Aorta (tissue), 5 donors: ENCODE measurements at places on chromosomes 7 and 10. TPM values are rescaled to one million over a fixed set of nuclear protein-coding genes. Genes with fewer than 3 reads are reported as not detected.

GRCh38 chr7:115329006-115329405 is 407.1 kb downstream of the MDFIC start:
- H3K27ac ChIP-seq: no peak overlapping the region
- H3K4me1 ChIP-seq: no peaks in the 10 kb centered on the region
- H3K4me3 ChIP-seq: no peak overlapping the region
- H3K36me3 ChIP-seq: no peaks in the 10 kb centered on the region
- DNase-seq: no peak
- H3K27me3 ChIP-seq: no peaks in the 10 kb centered on the region

GRCh38 chr7:136640977-136641376 is 227.5 kb upstream of the CHRM2 start:
- no peaks in the 10 kb centered on the region for H3K4me1 ChIP-seq
- H3K4me3 ChIP-seq: no peak overlapping the region
- no peaks in the 10 kb centered on the region for H3K36me3 ChIP-seq
- H3K27ac ChIP-seq: no peak overlapping the region
- no peaks in the 10 kb centered on the region for H3K27me3 ChIP-seq

DNA sequence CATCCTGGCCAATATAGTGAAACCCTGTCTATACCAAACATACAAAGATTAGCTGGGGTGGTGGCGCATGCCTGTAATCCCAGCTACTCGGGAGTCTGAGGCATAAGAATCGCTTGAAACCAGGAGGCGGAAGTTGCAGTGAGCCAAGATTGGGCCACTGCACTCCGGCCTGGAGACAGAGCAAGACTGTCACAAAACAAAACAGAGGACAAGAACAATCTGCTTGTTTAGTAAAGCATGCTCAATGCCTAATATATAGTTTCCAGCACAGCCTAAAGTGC is 1.8 kb upstream of the SEC24C start:
- H3K27ac ChIP-seq: no peak overlapping the region
- H3K36me3 ChIP-seq: no peaks in the 10 kb centered on the region
- H3K27me3 ChIP-seq: no peaks in the 10 kb centered on the region
- peaks cover 11% of the 10 kb centered on the region for H3K4me1 ChIP-seq

DNA sequence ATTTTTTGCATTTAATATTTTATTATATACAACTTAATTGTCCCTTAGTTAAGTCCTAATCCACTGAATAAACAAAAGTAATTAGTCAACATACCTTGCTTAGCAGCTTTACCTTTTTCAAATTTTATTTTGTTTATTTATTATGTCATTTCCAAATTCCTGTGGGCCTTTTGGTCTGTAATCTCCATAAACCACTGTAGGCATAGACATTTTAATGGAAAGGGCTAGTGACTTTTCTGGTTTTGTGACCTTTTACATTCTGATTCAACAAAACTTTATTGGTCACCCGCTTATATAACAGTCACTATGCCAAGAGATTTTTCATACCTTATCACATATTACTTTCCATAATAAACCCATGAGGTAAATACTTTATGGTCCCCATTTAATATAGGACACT is 181.3 kb upstream of the PRPS1L1 start:
- no peaks in the 10 kb centered on the region for H3K36me3 ChIP-seq
- no peaks in the 10 kb centered on the region for H3K4me1 ChIP-seq
- no peaks in the 10 kb centered on the region for H3K27me3 ChIP-seq
- H3K27ac ChIP-seq: no peak overlapping the region
- no peak overlapping the region for H3K4me3 ChIP-seq
- DNase-seq: no peak

DNA sequence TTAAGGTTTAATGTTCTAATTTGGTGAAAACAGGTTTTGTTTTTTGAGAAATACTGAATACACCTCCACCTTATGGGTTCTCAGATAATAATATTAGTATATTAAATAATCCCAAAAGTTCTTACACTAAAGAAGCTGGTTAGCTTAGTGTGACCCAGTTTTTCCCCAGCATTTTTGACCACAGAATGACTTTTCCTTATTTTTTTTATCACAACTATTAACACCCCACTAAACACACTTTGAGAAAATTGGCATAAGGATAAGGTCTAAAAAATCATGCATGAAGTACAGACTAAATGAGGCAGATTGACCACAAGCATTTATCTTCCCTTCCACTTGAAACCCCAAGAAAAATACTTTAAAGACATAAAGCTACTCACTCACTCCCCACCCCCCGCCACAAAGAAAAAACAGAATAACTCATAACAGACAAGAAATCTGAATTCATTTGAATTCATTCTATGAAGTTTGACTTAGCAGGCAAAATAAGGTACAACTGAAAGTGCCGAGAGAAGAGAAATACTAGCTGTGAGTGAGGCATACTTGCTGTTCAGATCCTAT is 49.7 kb upstream of the WNT16 start:
- H3K27me3 ChIP-seq: no peaks in the 10 kb centered on the region
- no peak for DNase-seq
- no peak overlapping the region for H3K27ac ChIP-seq
- H3K4me1 ChIP-seq: peaks cover 2% of the 10 kb centered on the region

DNA sequence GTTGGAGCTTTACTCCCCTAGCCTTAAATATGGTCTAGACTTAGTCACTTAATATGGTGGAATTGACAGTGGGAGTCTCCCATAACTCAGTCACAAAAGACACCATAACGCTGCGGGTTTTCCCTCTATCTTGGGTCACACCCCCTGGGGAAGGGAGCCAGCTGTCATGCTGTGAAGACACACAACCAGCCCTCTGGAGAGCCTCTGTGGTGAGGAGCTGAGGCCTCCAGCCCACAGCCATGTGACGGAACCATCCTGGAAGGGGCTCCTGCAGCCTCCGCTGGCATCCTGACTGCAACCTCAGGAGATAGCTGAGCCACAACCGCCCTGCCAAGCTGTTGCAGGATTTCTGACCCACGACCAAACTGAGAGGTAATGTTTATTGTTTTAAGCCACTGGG is 37.9 kb downstream of the PAXIP1 start:
- H3K4me3 ChIP-seq: no peak overlapping the region
- H3K27me3 ChIP-seq: no peaks in the 10 kb centered on the region
- DNase-seq: no peak
- peaks cover 9% of the 10 kb centered on the region for H3K36me3 ChIP-seq
- H3K27ac ChIP-seq: no peak overlapping the region
- H3K4me1 ChIP-seq: no peaks in the 10 kb centered on the region

Gene IDE
- 33.1 TPM for total RNA-seq

Gene GIMAP5
- total RNA-seq: 29.4 TPM
